ENCODE measurements at places on chromosomes 7 and 10.

GRCh38 chr10:107126512-107127065 lies 37.9 kb downstream of the SORCS1 start:
- no peak for DNase-seq

- DNase-seq: no peak
Observed at GRCh38 chr10:114403541-114404161, 651 bp downstream of the AFAP1L2 start.

DNA sequence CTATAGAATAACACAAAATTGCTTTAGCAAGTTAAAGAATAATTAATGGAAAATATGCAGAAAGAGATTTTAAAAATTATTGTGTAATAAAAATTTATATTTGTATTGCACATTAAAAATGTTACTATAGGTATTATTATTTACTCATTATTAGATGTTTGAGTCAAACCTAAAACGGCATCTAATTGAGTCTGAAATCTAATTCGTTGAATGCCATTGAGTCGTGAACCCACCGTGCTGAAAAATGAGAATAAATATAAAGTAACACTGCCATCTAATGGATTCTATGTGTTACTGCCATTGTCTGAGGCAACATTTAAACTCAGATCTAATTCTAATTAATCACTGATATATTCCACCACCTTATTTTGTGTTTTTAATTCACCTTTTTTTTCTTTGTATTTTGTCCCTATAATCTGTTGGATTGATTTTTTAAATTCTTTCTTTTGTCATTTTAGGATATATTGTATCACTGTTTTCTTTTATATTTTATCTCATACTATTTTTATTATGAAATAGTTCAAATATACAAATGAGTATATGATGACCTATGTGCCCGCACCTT lies 62.2 kb downstream of the SAMD9 start:
- DNase-seq: peak; percentile 18

GRCh38 chr7:39075210-39075609 lies 97.5 kb downstream of the POU6F2 start:
- no peak for DNase-seq

GRCh38 chr10:113292086-113292485 lies 260.8 kb upstream of the HABP2 start:
- no peak for DNase-seq

GRCh38 chr10:129953119-129954051 lies 10.7 kb downstream of the EBF3 start:
- DNase-seq: no peak

- DNase-seq: no peak
Observed at GRCh38 chr10:63720676-63721075, 199.5 kb downstream of the REEP3 start.

All from astrocyte (in vitro differentiated cells and primary cell).